Effector memory CD4-positive, alpha-beta T cell (primary cell): ENCODE measurements at places on chromosomes 11 and 22.

GRCh38 chr11:83645561-83645960 lies 359.4 kb upstream of the CCDC90B start:
- DNase-seq = no peak

DNA sequence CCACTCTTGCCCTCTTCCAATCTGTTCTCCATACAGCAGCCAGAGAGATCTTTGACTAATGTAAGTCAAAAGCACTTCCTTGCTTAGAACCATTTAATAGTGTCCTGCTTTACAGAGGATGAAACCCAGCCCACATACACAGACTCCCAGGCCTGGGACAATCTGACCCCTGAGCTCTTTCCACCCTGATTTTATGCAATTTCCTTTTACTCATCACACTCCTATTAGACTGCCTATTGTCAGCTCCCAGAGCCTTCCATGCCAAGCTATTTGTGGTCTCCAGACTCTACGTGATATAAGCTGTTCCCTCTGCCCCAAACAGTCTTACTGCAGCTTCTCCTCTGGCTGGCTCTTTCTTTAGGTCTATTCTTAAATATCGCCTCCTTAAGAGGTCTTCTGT lies 28.1 kb downstream of the ME3 start:
- no peak for DNase-seq

DNA sequence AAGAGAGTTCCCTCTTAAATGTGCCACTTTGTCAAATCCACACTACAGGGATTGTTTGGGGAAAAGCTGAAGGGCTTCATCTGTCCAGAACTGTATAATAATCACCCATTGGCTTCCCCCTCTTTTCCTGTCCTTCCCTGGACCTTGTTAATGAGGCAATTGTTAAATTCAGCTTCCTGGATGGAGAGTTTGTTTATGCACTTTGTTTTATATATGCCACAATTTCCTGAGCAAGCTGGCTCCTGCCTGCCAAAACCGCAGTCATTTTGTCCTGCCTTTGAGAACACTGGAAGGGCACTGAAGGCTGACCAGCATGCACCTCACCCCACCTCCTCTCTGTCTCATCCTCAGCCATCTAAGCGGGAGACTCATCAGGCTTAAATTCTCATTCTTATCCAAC lies 86.2 kb downstream of the MSANTD4 start:
- no peak for DNase-seq

DNA sequence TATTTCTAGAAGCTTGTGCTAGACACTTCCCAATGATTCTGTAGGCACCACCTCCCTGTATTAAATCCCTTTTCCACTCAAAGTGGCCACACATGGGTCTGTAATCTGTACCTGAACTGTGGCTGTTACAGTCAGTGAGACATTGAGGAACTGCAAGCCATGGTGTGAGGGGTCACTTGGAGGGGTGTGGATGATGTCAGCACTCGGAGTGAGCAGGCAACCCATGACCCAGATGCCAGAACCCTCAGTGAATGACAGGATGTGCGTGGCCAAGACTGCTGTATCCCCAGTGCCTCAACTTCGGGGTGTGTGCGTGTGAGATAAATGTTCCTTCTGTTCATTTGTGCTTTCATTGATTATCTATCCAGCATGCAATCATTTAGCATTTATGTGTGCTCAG lies 14.7 kb upstream of the SHANK3 start:
- no peak for DNase-seq

- no peak for DNase-seq
These were observed 50.3 kb upstream of the SORL1-AS1 start for GRCh38 chr11:121503051-121503450.

GRCh38 chr11:57639321-57640067 lies 10.2 kb downstream of the YPEL4 start:
- no peak for DNase-seq

GRCh38 chr11:73203790-73204189 lies 14.3 kb upstream of the P2RY2 start:
- DNase-seq = no peak

GRCh38 chr11:35641171-35641897 lies 21.2 kb upstream of the TRIM44 start:
- no peak for DNase-seq

DNA sequence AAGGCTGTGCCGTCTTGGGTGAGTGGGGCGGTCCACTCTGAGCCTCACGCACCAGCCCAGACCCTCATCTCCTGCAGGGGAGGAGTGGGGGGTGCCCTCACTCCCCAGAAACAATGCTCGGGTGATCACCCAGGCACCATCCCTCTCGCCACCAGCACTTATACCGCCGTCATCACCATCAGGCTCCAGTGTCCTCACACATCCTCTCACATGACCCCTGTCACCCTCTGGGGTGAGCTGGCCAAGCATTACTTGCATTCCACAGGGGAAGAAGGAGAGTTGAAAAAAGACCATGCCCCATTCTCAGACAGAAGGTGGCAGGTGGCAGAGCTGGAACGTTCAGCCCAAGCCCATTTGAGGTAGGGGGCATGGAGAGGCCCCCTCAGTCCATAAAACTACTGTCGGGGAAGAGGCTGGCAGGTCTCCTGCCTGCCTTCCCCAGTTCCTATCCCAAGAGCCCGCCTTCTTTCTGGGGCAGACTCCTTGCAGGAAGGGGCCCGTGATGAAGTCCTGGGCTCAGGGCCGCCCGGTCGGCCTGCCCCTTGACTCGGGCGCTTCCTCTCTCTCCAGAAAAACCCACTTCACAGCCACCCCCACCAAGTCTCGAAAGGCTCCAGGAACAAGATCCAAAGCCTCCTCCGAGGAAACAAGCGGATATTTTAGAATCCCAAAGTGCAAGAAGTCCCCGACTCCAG lies 153.3 kb downstream of the DSCAML1 start:
- DNase-seq = no peak

DNA sequence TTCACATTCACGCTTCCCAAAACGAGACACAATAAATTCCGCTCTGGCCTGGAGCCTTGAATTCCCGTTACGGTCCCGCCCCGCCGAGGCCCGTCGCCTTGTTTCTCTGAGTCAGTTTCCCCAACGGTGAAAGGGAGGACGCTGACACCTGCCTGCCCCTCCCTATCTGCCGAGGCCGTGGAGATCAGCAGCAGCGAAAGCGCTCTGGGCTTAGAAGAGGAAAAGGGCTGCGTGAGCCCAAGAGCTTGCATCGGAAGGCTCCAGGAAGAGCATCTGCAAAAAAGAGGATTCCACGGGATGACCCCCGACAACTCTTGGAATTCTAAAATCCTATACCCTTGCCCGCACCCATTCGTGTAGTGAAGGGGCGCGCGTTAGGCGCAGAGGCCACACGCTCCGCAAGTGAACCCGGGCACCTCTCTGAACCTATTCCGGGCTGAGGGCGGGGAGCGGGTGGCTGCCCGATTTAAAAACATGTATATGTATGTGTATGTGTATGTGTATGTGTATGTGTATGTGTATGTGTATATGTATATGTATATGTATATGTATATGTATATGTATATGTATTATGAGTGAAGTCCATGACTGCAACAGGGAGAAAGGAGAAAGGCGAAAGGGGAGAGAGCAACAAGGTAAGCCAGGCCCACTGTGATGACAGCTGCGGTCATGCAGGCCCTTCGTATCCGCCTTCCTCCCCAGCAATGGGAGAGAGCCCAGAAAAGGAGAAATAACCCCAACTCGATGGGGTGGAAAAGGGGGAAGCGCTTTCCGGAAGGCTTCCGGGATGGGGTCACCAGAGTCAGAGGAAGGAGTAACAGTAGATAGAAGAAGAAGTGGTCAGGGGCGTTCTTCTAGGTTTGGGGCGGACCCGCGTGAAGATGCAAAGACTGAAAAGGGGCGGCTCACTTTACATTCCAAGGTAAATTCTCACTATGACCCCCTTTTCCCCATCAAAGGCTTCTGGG lies 948 bp upstream of the MRTFA start:
- peak; percentile 22 for DNase-seq

DNA sequence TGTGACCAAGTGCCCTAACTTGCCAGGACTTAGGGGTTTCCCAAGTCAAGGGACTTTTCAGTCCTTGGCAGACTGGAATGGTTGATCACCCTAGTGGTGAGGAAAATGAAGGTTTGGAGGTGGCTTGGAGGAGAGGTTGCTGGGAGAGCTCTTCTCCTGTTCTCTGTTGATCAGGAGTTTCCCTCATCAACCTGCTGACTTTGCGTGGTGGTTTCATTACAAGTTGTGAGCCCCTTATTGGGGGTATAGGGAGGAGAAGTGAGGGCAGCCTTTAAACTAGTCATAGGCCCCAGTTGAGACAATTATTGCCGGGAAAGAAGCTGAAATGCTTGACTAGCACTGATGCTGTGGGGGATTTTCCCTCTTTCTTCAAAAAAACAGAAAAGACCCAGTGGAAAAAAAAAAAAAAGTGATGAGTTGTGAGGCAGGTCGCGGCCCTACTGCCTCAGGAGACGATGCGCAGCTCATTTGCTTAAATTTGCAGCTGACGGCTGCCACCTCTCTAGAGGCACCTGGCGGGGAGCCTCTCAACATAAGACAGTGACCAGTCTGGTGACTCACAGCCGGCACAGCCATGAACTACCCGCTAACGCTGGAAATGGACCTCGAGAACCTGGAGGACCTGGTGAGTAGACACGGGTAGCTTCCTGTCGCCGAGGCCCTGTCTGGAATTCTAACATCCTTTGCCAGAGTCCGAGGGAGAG lies at the start of gene CXCR5:
CXCR5 (plus strand) TSS at position 525 of the 704 bp plus-strand sequence; CDS start at position 575, 50 bp downstream.
- DNase-seq = no peak

DNA sequence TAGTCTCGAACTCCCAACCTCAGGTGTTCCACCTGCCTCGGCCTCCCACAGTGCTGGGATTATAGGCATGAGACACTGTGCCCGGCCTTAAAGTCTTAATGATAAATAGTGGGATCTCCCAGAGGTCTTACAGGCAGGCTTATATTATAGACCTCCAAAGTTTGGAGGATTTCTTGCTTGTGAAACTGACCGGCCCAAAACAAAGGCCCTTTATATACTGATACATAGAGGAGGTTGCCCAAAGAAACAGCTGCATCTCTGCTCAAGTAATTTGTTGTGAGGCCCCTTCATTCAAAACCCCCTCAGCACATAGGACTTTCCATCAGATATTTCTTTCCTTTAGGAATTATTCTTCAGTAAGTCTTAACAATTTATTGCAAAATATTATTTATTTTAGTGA lies 27.4 kb upstream of the RDX start:
- no peak for DNase-seq

DNA sequence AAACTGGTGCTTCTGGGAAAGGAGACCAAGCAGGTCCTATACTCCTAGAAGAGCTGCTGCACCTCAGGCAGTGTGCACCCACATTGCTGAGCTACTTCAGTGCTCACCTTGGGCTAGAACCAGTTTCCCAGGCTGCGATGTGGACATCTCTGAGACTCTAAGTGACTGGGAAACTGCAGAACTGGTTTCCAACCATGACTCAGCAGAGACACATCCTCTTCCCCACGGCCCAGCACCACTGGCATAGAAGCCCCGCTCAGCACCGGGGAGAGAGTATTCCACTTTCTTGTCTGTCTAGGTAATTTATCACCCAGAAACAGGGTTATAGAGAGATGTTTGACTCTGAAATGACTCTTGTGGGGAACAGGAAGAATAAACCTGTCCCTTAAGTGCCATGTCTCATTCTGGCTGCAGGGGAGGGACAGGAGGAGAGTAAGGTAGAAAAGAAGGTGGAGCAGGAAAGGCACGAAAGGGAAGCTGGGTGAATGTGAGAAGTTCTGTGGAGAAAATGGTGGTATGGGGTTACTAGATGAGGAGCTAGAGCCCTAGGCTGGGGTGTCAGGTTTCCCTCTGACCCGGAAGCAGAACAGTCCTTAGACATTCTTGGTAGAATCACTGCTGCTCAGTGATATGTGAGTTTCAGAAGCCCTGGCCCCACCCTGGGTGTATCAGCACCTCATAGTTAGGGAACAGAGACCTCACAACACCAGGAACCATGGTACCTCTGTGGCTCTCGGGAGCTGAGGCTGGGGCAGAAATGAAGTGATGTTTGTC lies 340.4 kb upstream of the NCAM1 start:
- DNase-seq = no peak

- DNase-seq = no peak
These were observed 40.9 kb upstream of the SCUBE2 start for GRCh38 chr11:9132203-9132878.

- no peak for DNase-seq
These were observed 16.2 kb downstream of the PIWIL3 start for GRCh38 chr22:24758164-24758799.

- no peak for DNase-seq
These were observed 8.6 kb downstream of the TTLL8 start for GRCh38 chr22:50049299-50050195.

DNA sequence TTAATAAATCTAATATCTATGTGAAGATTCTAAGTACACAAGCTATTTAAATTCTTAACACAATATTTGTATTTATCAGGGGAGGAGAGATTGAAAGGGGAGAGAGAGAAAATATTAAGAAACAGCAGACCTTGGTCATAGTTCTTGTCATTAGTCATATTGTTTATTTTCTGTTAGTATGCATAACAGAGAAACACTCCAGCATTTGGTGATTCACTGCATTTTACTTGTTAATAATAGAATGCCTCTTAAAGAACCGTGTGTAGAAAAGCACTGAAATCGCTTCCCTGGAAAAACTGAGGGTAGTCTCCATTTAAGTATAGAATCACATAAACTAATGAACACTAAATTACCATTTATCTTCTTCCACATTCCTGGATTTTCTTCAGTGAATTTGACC lies 122.7 kb upstream of the TRPC6 start:
- no peak for DNase-seq

DNA sequence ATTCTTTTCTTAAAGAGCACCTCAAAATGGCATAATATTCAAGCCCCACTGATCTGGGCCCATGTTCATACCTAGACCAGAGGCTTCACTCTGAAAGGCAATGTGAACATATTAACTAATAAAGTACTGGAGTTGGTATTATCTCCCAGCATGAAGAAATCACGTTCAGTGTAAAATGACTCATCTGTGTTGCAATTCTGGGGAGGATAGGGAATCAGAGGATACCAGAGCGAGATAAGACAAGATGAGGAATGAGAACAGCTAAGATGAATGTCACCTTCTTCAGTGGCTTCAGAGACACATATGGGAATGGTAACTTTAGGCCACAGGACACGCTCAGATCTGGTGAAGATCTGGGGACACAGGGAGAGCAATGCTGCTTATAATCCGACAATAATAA lies 121.1 kb downstream of the NTM start:
- DNase-seq = no peak

- no peak for DNase-seq
These were observed 44.4 kb downstream of the CHRDL2 start for GRCh38 chr11:74686792-74687191.

DNA sequence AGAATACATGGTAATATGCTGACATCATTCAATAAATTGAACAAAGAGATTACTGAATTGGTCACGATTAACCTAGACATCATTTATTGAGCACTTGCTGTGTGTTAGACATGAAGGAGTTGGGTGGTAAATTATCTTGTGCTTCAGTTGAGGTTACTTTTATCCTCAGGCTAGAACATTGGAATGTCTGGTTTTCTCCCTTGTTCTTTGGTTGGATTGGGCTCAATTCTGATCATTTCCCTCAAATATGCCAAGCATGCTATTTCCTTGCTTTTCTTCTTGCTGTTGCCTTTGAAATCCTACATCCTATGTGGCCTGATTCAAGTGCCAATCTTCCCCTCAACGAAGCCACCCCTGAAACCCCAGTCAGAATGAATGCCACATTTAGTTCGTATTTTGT lies 65.8 kb downstream of the DEUP1 start:
- DNase-seq = no peak
